ENCODE measurements at places on chromosomes 11 and 22.

DNA sequence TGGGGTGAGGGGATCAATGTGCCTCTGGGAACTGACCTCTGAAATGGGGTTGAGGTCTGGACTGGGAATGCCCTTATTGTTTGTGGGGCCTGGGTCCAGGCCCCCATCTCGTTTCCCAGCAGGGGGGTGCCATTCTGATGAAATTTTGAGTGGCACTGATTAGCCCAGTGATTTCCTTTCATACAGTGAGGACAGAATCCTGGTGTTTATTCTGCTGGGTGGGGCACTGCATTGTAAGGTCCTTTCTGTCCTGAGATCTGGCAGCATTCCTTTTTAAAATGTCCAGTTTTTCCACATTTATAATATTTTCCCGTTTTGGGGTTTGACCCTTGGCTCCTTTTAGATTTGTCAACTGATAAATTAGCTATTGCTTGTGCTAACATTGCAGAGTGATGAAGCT is 27.1 kb downstream of the OR10A6 start:
- no peak for DNase-seq

GRCh38 chr22:30260276-30260675 is 6.4 kb downstream of the OSM start:
- no peak for DNase-seq

GRCh38 chr11:108491936-108492335 is 6.2 kb downstream of the POGLUT3 start:
- no peak for DNase-seq

DNA sequence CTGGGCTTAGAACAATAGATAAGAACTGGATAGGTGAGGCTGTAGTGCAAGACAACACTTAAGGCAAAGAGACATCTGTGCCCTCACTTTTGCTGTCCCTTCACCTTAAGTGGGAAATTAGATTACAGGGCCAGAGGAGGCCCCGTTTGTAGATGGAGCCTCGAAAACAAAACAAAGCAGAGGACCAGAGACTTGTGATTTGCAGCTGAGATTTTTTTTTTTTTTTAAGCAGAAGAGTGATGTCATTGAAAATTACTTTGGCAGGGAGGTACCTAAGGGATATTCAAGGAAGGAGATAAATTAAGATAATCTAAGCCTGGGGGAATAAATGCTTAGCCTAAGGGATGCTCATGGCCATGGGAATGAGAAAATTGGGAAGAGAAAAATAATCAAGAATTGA is 31.4 kb downstream of the ZC3H12C start:
- DNase-seq: no peak

DNA sequence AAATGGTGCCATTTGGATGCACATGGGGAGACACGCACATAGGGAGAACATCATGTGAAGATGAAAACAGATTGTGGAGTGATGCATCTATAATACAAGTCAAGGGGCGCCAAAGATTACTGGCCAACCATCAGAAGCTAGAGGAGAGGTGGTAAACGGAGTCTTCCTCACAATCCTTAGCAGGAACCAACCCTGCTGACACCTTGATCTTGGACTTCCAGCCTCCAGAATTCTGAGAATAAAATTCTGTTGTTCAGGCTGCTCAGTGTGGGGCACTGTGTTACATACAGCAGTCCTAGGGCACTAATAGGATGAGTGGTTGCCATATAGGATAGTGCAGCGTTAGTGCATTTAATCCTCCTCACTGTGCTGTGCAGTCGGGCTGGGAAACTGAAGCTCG is 8.0 kb upstream of the SEC14L4 start:
- DNase-seq: no peak

Measured in stimulated activated CD4-positive, alpha-beta T cell treated with anti-CD3 and anti-CD28 coated beads, Interleukin-1b, Interleukin-23, amount 100 ng/mL, for 4 hours (primary cell).